ENCODE measurements at places on chromosomes 16 and 17.
A peak's percentile ranks its signal among the peaks of the same experiment; 100 is the strongest.

DNA sequence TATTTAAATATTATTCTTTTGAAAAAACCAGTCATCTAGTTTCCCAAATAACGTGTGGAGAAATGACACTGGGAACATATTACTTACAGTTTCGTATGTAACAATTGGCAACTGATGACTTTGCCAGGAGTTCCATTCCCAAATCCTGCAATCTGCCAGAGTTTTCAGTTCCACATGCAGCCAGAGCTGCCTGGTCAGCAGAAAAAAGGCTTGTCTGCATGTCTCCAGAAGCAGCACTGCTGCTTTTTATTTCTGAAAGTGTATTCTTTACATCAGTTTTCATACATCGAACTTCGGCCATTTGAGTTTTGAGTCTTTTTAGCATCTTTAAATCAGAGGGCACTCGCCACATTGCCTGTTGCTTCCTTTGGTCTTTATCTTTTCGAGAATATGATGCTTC, 78.4 kb downstream of the TRIM37 start:
- DNase-seq = no peak

- DNase-seq = peak; percentile 20
These were observed 9.8 kb downstream of the ITGAL start for GRCh38 chr16:30482366-30482765.

DNA sequence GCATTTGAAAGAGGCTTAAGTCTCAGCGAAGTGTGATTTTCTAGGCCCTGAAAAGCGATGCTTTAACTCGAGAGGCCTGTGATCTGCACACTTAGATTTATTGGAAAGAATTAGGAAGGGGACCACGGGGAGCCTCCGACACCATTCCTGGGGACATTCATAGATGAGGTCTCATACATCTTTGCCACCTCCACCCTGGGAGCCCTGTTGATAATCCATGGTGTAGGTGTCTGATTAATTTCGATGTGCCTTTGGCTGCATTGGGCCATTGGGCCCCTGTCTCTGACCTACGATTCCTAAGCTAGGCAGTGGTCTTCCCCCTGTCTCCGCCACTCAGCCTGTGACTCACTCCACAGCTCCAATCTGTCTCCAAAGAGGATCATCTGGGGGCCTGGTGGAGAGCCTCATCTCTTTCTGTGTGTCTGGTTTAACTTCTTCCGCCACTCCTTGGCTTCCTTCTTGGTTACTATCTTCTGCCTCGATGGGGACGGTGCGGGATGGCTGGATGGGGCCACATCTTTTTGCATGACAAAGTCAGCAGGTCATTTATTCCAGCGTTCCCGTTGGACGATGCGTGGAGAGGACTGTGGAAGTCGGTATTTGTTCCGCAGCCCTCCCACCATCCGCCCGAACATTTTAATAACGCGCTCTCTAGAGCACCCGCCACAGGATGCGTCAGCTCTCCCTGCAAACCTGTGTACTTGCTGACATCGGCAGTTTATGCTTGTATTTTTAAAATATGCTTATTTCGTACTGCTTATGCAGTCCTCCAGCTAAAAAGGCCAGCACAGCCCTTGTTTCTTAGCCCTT, 109.3 kb downstream of the IRX3 start:
- DNase-seq = no peak

GRCh38 chr16:84570739-84571403, 47.0 kb downstream of the COTL1 start:
- DNase-seq = no peak

GRCh38 chr16:87425941-87426340, 33.8 kb downstream of the MAP1LC3B start:
- DNase-seq = no peak

GRCh38 chr17:72613396-72613795, 479.1 kb downstream of the SLC39A11 start:
- DNase-seq = no peak

DNA sequence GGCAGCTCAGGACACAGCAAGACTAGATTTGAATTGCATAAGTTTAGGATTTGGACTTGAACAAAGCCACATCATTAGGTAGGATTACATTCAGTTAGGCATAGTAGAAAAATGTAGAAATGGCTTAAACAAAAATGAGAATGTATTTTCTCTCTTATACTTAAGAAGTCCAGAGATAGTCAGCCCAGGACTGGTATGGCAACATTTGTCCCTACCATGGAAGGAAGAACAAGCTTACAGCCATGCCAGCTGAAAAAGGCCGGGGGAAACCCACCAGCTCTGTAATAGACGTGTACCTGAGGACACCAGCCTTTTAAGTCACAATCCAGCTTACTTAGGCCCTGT, 11.2 kb upstream of the TMIGD1 start:
- DNase-seq = no peak

GRCh38 chr17:44004761-44005526, 522 bp downstream of the NAGS start:
- DNase-seq = no peak

DNA sequence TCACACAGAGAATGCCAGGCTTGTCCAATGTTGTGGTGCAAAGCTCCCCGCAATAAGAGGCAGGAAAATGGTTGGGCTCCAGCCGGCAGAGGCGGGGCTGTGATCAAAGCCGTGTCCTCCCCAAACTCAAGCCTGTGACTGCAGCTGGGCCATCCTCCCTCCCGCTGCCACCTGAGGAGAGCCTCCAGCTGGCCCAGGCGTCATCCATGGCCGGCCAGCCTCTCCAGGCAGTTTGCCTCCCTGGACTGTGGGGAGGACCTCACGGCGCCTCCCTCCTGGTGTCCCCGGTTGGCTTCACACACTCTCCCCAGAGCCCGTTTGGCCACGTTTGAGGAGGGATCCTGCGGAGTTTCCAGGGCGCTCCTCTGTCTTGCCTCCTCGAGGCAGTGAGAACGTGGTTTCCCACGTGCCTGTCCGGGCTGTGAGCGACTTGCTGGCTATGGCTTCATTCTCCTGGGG, 134.1 kb downstream of the IRF8 start:
- DNase-seq = no peak

GRCh38 chr17:59219992-59220327, 351 bp upstream of the GDPD1 start:
- DNase-seq = no peak
